ENCODE measurements at places on chromosomes 2 and 18.

- DNase-seq, result no peak
These were observed 79.9 kb upstream of the FAM237A start for GRCh38 chr2:206562375-206562774.

GRCh38 chr2:74556831-74557370 lies 2.4 kb downstream of the DOK1 start:
- DNase-seq, result no peak

DNA sequence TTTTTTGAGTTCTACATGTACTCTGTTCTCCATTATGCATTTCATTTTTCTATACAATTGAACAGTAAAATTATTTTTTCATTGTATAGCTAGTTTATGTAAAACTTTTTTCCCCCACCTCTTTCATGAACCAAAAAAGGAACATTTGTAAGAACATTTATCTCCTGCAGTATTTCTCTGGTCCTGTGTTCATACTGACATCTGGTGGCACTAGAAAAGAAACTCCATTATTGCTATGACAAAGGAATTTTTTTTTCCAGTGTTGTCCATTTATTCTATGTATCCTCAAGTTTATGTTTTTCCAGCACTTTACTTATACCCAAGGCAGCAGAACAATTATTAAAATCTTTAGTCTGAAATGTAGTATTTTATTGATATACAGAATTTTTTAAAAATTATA lies 27.4 kb upstream of the CHAC2 start:
- DNase-seq, result peak; percentile 2

- DNase-seq, result no peak
These were observed 66.3 kb downstream of the ARHGAP15 start for GRCh38 chr2:143195511-143195910.

GRCh38 chr2:55839182-55839819 lies 84.3 kb downstream of the EFEMP1 start:
- peak; percentile 73 for DNase-seq

DNA sequence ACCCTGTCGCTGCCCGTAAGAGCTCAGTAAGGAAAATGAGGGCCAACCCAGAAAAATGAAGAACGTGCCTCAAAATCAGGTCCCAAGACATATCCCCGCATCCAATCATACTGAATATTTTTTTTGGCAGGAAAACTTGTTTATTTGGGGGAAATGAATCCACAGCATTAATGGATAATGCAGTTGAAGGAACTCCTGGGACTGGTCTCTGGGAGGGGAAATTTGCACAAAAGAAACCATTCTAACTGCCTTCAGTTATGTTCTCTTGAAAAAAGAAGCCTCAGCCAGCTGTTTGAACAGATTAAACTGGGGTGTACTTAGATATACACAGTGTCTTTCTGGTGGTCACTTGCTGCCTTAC lies 61.3 kb downstream of the SPRED2 start:
- DNase-seq, result no peak

- no peak for DNase-seq
These were observed 624.0 kb upstream of the LRRTM4 start for GRCh38 chr2:78145997-78146722.

DNA sequence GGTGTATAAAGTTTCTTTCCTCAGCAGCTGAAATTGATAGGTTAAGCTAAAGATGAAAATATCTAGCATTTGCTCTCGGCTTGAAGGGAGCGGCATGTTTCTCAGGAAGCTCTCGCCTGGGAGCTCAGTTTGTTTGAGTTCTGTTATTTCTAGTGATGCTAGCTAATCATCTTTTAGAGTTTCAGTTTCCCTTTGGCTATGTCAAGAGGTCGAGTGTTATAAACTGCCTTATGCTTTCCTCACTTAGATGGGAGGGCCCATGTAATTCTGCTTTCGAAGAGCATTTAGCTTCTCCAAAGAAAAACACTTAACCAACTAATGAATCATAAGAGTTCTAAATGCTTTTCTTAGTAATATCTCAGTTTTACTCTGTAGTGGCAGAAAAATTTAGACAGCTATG lies 33.6 kb downstream of the PLCL1 start:
- DNase-seq, result no peak

DNA sequence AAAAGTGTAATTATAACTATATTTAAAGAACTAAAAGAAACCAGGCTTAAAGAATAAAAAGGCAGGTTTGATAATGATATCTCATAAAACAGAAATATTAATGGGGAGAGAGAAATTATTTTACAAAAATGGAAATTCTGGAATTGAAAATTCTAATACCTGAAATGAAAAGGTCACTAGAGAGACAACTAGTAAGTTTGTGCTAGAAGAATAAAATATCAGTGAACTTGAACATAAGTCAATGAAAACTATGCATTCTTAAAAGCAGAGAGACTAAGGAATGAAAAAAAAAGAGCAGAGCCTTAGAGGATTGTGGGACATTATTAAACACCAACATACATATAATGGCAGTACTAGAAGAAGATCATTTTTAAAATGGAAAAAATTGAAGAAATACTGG lies 1475.0 kb upstream of the ZEB2 start:
- DNase-seq, result no peak

GRCh38 chr2:235940330-235940729 lies 227.9 kb downstream of the GBX2 start:
- DNase-seq, result no peak

GRCh38 chr2:15836689-15837610 lies 103.4 kb upstream of the MYCN start:
- DNase-seq, result no peak
